ENCODE measurements at places on chromosomes 4 and X.

DNA sequence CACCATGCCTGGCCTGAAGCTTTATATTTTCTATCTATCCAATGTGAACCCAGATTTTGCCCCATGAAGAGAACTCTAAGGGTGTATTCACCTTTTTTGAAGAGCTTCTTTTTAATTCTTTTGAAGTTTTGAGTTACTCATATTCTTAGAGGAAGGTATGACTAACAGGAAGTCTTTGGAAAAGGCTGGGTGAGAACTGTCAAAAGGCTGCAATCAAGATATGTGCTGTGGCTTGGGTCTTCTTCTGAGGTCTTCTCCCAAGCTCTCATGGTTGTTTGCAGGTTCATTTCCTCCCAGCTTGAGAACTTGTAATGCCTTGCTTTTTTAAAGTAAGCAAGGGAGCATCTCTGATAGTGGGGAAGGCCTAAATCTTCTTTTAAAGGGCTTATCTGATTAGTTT is 3.1 kb upstream of the C4orf17 start:
- DNase-seq, result no peak

DNA sequence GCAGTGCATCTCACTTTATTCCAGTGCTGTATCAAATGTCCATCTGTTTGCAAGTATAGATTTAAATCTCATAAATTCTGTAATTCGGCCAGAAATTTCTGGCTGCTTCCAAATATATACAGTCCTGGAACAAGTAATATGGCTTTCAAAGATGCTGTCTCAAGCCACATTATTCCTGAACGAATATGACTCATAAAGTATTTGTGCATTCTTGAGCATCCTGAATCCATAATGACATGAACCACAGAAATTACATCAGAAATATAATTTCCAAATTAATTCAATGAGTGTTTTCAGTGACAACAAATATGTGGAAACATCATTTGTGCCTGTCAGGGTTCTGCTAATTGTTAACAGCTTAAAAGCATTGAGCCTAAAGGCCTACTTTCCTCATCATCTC is 140.9 kb upstream of the HPGD start:
- no peak for DNase-seq

- no peak for DNase-seq
These were observed 414.0 kb upstream of the HS3ST1 start for GRCh38 chr4:11842620-11843263.

DNA sequence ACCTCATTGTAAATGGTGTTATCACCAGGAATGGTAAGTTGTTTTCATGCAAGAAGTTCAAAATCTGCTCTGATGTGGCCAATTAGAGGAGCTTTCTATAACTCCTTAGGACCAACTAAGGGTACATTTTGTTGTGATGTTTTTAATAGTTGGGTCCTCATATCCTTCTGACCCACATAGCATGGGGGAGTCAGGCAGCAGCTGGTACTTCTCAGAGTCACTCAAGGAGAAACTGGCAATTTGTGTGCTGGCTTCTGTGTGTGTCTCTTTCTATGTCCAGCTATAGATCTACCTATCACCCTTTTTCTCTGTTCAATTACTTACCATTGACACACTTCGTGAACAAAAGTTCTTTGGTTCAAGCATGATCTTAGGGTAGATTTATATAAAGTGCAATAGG is 194.3 kb upstream of the TENM3 start:
- no peak for DNase-seq

DNA sequence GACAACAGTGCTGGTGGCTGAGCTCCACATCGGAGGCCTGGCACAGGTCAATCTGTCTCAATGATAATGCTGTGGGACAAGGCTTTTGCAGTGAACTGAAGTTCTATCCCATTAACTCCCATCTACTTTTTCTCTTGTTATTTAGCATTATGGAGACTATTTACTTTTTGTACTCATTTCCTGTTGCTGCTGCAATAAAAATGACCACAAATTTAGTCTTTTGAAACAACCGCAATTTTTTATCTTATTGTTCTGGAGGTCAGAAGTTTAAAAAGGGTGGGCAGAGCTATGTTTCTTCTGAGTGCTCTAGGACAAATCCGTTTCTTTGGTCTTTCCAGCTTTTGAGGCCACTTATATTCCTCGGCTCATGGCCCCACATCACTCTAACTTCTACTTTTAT is 111.0 kb upstream of the PITX2 start:
- DNase-seq, result no peak

Measured in suppressor macrophage treated with lipopolysaccharide for 4 hours (primary cell).